ENCODE measurements at places on chromosomes 13 and 19.

DNA sequence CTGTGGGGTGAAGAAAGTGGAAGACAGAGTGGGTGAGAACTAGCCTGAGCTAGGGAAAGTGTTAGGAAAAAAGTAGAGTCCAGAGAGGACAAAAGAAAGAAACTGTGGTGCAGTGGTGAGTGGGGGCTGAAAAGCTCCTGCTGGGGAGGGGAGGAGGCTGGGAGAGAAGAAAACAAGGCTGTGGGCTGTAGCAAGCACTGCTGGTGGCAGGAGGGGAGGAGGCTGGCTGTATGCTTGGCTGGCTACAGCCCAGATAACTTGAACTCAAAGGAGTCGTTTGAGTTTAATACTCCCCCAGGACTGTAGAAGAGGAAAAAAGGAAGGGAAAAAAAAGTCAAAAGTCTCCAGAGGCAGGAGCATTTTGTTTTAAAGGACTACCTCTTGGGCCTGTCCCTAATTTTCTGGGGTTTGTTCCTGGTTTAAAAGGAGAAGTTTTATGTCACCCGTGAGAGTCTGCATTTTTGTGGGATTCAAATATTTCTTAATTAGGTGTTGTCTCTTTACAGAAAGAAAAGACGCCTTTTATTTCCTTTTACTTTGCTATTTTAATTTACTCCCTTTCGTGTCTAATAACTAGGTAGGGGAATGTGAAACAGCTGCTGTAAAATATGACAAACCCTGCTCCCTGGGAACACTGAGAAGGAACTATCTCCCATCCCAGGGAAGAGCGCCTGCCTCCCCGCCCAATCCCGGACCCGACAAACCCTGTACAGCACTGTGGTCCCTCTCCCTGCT, 21.7 kb downstream of the ZIC5 start:
- DNase-seq, result no peak

DNA sequence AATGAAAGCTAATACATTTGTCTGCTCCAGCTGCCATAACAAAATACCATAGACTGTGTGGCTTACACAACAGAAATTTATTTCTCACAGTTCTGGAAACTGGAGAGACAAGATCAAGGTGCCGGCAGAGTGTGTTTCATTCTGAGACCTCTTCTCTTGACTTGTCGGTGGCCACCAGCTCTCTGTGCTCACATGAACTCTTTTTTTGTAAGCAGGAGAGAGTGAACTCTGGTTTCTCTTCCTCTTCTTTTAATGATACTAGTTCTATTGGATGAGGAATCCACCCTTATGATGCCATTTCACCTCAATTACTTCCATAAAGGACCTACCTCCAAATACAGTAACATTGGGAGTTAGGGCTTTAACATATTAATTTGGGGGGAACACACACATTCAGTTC, 11.7 kb downstream of the KCTD12 start:
- no peak for DNase-seq

- no peak for DNase-seq
These were observed 5.3 kb upstream of the ATG4D start for GRCh38 chr19:10538204-10538983.

- no peak for DNase-seq
These were observed 42.9 kb upstream of the PCDH9 start for GRCh38 chr13:67273001-67273400.

- DNase-seq, result no peak
These were observed 4.9 kb downstream of the THAP8 start for GRCh38 chr19:36049080-36049698.

GRCh38 chr13:87712012-87712411, 40.8 kb downstream of the SLITRK5 start:
- no peak for DNase-seq

DNA sequence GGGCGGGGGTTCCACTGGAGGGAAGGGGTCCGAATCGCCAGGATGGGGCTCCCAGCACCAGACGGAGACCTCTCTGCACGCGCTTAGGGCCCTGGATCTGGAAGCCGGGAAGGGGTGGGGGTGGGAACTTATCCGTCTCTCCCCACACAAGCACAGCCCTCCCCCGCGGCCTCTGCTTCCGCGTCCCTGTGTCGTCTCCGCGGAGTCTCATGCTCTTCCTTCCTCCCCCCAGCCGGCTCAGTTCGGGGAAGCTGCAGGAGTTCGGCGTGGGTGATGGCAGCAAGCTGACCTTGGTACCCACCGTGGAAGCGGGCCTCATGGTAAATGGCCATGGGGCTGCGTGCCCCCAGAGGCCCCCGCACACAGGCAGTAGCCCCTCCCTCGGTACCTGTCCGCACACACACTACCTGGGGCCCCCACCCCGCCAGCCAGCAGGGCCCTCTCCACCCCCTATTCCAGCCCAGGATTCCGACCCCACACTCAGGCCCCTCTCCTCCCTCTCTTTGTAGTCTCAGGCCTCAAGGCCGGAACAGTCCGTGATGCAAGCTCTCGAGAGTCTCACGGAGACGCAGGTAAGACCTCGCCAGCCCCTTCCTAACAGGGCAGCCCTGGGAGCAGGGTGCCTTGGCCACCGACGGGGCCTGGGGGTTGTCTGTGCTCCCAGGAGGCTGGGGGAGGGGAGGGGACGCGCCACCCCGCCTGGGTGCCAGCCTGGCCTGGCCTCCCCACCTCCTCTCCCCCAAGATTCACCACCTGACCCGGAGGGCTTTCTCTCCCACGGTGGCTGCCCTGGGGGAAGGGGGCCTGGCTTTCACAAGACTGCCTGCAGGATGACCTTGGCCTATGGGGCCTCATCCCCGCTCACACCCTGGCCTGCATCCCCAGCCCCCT, 3.2 kb downstream of the MIDN start:
- DNase-seq, result peak; percentile 86

- no peak for DNase-seq
These were observed 144.9 kb downstream of the MIPEP start for GRCh38 chr13:23744315-23744714.

GRCh38 chr19:40803857-40804782, 5.1 kb downstream of the EGLN2 start:
- DNase-seq, result peak; percentile 80

DNA sequence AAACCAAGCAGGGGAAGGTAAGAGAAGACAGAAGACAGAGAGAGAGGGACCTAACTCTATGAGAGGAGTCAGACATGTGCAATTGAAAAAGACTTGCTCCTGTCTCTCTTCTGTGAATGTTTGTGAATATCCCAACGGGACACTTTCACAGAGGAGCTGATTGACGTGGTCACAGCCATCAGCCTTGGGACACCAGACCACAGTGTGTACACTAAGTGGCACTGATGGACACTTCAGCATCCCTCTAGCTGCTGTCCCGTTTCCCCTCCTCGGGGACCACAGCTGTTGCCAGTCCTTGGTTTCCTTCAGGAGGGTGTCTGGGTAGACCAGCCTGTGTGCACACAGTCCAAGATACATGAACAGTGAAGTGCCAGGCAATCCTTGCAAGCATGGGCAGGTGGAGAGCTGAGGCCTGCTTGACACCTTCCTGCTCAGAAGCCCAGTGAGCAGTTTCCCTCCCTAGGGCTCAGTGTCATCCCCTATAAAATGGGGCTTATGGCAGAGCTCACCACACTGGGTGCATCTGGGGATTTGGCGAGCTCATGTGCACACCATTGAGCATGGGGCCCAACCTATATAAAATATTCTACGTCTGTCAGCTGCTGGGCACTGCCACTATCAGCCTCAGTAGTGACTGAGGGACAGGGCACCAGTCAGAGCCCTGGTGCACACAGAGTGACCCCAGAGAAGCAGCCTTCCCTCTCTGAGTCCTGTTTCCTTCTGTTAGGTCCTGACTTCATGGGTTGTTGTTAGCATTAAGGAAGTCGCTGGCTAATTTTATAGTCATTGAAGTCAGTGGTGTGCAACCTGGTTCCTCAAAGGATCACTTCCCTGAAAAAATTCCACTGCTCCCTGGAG, 4.3 kb upstream of the USF2 start:
- peak; percentile 3 for DNase-seq

- DNase-seq, result no peak
These were observed 593.5 kb downstream of the KCTD12 start for GRCh38 chr13:76292726-76293125.

GRCh38 chr13:29743201-29743786, 107.1 kb downstream of the UBL3 start:
- no peak for DNase-seq

DNA sequence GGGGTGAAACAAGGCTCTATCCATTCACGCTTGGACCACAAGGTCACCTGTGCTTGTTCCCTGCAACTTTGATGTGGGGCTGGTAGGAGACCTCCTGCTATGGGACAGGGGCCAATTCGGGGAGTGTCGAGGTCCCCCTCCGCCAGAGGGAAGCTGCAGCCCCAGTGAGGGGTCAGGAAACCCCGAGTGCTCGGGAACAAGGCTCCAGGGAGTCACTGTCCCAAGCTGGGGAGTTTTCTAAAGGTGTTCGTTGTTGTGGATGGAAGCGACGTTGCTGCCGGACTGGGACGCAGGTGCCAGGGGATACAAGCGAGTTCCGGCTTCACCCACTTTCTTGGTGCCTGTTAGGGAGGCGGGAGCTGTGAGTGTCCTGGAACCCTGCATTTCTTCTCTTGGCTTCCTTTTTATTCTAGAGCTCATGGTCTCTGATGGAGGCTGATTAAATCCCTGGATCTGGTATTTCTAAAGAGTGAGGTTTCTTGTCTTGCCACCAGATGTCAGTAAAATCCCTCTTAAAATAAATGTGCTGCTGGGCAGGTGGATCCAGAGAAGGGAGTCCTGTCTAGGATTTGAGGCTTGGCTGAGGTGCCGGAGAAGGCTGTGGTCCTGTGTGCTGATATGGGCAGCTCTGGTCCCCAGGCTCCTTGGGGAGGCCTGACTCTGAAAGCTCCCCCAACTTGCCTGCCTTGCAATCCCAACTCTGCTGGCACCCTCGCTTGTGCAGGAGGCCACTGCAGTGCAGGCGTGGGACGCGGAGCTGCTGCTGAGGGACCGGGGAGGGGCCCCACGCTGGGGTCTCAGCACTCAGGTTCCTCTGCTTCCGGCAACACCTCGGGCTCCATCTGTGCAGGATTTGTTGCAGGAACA, 153.9 kb downstream of the TEX29 start:
- no peak for DNase-seq

- peak; percentile 5 for DNase-seq
These were observed 1.3 kb downstream of the ZNF607 start for GRCh38 chr19:37718304-37718703.

- DNase-seq, result peak; percentile 86
These were observed 11.9 kb upstream of the FOSB start for GRCh38 chr19:45455707-45456499.

GRCh38 chr13:113947311-113948033, 26.4 kb downstream of the C13orf46 start:
- DNase-seq, result peak; percentile 63

DNA sequence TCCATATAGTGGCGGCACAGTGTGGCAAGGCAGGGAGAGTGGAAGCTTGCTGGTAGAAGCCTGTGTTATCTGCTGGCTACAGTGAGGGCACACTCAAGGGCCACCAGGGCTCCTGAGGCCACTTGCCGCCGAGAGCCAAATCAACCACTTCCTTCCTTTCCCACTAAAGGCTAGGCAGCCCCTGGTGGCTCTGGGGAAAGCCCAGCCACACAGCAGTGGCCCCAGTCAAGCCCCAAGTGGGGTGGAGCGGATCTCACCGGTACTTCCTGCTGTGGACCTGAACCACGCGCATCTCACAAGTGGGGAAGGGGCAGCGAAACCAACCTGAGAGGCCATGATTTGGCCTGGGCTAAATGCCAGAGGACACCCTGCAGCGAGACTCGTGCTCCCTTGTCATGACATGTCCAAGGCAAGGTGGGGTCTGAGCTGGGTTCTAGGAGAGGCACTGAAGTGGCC, 21.9 kb upstream of the SLC35E1 start:
- DNase-seq, result no peak

DNA sequence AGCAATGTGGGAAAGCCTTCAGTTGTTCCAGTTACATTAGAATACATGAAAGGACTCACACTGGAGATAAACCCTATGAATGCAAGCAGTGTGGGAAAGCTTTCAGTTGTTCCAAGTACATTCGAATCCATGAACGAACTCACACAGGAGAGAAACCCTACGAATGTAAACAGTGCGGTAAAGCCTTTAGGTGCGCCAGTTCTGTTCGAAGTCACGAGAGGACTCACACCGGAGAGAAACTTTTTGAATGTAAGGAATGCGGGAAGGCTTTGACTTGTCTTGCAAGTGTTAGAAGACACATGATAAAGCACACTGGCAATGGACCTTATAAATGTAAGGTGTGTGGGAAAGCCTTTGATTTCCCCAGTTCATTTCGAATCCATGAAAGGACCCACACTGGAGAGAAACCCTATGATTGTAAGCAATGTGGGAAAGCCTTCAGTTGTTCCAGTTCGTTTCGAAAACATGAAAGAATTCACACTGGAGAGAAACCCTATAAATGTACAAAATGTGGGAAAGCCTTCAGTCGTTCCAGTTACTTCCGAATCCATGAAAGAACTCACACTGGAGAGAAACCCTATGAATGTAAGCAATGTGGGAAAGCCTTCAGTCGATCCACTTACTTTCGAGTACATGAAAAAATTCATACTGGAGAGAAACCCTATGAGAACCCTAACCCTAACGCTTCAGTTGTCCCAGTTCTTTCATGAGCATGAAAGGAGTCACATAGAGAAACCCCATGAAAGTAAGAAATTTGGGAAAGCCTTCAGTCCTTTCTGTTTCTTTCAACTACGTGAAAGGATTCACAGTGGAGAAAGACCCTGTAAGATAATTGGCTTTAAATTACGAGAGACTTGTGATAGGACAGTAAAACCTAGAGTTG, 20.1 kb downstream of the ZNF627 start:
- DNase-seq, result no peak

GRCh38 chr19:402786-403185, 6.2 kb downstream of the C2CD4C start:
- DNase-seq, result no peak

DNA sequence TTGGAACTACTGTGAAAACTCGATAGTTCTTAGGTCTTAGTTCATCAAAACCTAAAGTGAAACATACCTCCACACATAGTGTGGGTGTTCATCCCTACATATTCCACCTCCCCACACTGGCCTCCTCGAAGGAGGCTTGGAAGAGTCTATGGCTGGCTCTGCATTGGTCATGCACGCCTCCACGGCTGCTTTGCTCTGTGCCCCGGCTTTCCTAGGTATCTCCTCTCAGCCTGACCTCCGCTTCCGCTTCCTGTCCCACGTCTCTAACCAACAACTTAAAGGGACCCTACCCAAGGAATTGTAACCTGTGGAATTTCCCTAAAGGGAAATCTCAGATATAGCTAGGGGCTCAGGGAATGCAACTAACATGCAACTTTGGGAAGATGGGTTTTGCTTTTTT, 79.7 kb upstream of the MBNL2 start:
- peak; percentile 73 for DNase-seq

DNA sequence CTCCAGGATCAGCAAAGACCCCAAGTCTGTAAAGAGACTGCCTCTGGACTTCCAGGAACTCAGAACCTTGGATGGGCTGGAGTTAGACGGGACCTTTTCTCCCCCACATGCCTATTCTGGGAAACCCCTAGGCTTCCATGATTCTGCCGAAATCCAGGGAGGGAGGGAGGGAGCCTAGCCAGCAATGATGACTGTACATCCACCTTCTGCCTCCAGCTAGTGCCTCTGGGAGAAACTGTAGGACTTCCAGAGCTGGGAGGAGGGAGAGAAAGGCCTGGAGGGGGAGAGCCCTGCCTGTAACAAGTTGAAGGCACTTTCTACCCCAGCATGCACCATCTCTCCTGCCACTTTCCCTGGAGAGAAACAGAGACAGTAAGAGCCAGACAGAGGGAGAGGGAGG, 6.0 kb upstream of the HAS1 start:
- no peak for DNase-seq

GRCh38 chr19:34573226-34573864, 91.8 kb downstream of the WTIP start:
- no peak for DNase-seq

GRCh38 chr13:75908141-75908540, 272.0 kb downstream of the LMO7 start:
- no peak for DNase-seq

GRCh38 chr13:94435604-94436226, 43.8 kb downstream of the DCT start:
- DNase-seq, result no peak

GRCh38 chr13:63161219-63161618, 1745.6 kb upstream of the PCDH20 start:
- DNase-seq, result no peak

Measured in left colon (tissue), 2 donors.